ENCODE measurements at places on chromosomes 6 and 20. TPM values are rescaled to one million over a fixed set of nuclear protein-coding genes. Genes with fewer than 3 reads are reported as not detected.
A peak's percentile ranks its signal among the peaks of the same experiment; 100 is the strongest.

THBD gene
- total RNA-seq = not detected

DNA sequence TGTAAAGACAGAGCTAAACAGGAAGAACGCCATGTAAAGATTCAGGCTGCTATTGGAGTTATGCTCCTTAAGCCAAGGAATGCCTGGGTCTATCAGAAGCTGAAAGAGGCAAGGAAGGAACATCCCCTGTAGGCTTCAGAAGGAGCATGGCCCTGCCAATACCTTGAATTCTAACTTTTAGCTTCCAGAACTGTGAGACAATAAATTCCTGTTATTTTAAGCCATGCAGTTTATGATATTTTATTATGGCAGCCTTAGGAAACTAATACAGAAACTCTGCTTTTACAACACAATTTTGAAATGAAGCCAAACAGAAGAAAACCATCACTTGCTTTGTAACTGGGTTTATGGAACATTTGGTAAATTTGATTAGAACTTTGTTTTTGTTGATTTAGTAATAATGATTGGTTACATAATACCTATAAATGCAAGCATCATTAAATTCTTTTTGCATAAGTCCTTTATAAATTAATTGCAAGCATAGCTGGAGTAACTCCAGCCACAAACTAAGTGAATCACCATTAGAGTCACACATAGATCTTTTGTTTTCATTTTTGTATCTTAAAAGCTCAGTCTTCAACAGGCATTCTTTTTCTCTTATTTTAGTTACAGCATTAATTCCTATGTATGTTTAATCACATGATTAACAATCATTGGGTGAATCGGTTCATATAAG is 33.5 kb upstream of the TSPYL1 start:
- DNase-seq = no peak

DNA sequence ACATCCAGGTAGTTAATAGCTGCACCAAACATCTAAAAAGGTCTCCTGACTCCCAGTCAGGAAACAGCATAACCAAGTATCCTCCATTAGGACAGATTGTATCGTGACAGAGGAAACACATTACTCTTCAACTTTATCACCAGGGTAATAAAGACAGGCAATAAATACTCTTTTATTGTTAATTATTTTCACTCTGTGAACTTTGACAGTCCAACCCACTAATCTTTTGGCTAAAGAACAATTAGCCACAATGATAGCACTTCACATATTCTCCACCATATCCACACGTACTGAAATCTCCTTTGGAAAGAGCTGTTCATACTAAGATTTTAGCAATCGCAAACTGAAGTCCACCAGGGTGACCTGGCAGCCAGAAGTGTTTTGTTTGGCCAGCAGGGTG is 46.4 kb downstream of the ARHGAP18 start:
- no peak for DNase-seq

DNA sequence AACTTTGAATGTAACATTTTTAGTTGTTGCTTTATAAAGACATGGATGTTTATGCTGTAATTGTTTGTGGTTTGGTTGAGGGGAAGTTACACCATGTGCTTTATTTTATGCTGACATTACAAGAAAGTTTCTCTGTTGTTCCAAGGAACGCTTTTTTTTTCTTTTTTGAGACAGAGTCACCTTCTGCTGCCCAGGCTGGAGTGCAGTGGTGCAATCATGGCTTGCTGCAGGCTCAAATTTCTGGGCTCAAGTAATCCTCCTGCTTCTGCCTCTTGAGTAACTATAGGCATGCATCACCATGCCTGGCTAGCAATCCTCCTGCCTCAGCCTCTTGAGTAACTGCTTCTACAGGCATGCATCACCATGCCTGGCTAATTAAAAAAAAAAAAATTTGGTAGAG is 21.0 kb upstream of the IFNGR1 start:
- no peak for DNase-seq

TREML1 gene
- total RNA-seq = not detected

GRCh38 chr20:47662483-47663353 is 122.6 kb downstream of the SULF2 start:
- no peak for DNase-seq

DNA sequence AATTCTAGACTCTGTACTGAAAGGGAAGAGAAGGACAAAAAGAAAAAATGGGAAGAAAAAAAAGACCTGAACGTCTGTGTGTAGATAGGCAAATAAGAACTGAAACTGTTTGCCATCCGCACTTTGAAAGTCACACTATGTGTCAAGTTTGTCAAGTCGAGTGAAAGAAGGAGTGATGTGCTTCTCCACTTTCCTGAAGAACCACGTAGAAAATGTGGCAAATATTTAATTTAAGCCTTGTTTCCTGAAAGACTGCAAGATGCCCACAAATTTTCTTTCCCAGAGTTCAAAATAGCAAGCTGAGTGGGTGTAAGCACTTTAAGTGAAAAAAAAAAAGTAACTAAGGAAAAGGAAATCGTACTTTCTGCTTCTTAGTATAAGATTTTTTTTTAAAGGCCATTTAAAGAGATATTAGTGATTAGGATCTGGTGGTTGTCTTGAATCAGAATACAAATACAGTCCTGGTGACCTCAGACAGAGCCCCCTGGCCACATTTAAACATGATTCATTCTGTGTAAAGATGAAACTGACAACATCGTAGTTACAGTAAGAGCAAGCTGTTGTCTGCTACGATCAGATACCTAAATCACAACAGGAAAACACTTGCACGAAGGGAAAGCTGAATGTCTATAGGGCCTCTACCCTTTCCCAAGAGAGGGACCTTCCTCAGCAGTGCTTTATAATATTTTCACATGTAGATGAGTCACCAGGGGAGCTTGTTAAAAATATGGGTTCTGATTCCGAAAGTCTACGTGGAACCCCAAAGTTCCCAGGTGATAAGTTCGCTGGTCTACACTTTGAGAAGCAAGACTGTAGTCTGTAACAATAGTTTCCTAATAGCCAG is 102.3 kb downstream of the HIVEP2 start:
- DNase-seq = peak; percentile 66

GRCh38 chr6:157652601-157653363 is 170.3 kb upstream of the SNX9 start:
- no peak for DNase-seq

FOXS1 gene
- total RNA-seq = not detected

BNIP5 gene
- not detected for total RNA-seq

- peak; percentile 34 for DNase-seq
Measured at GRCh38 chr6:131685266-131685780, 15.9 kb downstream of the OR2A4 start.

DNA sequence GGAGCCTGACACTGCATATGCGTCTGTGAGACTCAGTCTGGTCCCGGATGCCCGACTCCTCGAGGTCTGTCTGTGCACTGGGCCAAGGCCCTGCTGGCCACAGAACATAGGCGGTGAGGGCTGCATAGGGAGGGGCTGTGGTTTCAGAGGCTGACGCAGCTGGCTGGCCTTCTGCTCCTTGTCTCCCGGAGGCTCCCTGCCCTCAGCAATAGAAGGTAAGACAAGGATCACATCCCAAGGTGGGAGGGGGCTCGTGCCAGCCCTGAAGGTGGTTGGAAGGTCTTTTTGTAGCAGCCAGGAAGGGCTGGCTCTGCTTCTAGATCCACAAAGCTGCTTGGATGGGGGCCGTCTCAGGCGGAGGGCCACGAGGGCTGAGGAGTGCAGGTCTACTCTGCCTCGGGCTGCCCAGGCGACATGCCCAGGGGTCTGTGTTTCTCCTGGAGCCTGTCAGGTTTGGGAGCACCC is 239.8 kb upstream of the SULF2 start:
- no peak for DNase-seq

DNA sequence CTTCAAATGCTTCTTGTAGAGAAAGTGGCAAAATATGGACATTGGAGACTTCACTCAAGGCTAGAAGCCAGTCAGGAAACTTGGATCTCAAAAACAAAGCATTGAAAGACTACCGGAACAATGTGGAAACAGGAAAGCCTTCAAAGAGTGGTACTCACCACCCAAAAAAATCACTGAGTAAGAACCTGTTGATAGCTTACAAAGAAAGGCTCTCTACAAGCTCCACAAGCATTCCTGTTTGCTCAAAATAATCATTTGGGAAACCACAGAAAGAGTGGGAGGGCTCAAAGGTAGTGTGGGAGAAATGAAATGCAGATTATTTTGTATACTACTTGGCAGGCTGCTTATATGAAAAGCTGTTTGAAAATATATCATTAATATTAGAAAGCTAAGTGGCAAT is 9.5 kb upstream of the DST start:
- no peak for DNase-seq
